Activated naive CD4-positive, alpha-beta T cell treated with anti-CD3 and anti-CD28 coated beads, Interleukin-2, amount 50 U/mL, for 16 hours (primary cell): ENCODE measurements at places on chromosomes 1 and 21.

- no peak for DNase-seq
Measured at GRCh38 chr1:106523497-106523896, 533.0 kb upstream of the PRMT6 start.

GRCh38 chr1:89195476-89195875 lies 3.3 kb downstream of the GBP4 start:
- DNase-seq, result no peak

- DNase-seq, result no peak
Measured at GRCh38 chr21:33655588-33656221, 13.4 kb downstream of the ITSN1 start.

DNA sequence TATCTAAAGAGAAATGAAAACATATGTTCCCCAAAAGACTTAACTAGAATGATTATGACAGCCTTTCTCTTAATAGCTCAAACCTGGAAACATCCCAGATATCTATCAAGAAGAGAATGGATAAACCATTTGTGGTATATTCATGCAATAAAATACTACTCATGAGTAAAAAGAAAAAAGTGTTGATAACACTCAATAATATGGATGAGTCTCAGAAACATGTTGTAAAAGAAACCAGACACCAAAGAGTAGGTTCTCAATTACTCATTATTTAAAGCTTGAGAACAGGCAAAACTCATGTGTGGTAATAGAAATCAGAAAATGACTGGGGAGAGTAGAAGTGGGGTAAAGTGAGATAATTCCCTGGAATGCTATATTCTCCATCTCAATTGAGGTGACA lies 154.1 kb downstream of the PHTF1 start:
- DNase-seq, result no peak
